ENCODE measurements at places on chromosomes 3 and 15.

- DNase-seq = no peak
Observed at GRCh38 chr3:143963946-143964345, 7.7 kb upstream of the DIPK2A start.

- DNase-seq = no peak
Observed at GRCh38 chr3:38643592-38643991, 5.9 kb downstream of the SCN5A start.

DNA sequence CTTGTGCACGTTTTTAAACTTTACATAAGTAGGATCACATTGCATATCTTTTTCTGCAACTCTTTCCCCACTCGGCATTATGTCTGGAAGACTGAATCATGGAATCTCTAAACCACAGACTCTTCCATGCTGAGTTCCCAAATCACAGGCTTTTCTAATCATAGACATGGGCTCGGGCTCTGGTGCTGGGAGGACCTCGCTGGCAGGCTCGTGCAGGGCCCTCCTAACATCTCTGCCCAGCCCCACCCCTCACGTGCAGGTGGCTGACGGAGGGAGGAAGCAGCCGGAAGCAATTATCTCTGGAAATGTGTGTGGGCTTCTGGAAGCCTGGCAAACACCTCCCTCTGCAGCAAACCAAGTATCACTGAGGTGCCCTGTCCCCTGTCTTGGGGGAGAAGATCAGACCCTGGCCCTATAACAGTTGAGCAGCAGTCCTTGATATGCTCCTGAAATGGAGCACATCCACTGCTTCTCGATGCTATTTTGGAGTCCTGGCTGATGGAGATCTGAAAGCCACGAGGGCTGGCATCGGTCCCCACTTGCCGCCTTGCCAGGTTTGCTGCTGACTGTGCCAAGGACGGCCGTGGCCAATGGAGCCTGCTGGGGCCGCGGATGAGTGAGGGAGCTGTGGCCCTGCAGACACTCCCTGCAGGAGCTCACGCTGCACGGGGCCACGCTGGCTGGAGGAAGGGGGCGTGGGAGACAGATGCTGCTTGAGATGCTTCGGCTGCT is 4.4 kb upstream of the IQSEC1 start:
- DNase-seq = no peak

GRCh38 chr3:135271177-135272025 is 476.3 kb downstream of the EPHB1 start:
- no peak for DNase-seq

DNA sequence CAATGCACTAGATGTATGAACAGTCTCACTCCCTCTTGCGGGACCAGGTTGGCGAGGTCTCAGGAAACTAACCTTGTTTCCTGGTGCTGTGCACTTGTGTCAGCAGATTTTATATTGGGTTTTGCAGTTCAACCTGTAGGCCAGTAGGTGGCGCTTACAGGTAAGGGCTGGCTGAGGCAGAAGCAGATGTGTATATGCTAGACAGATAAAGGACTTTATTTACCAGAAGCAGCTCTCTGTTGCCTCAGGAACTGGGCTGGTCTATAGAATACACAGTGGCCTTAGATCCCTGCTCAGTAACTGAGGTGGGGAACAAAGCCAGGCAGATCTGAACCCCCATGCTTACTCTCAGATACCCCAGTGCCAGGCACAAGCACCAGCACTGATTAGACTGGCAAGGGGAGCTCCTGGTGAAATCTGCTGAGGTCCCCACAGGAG is 296.8 kb downstream of the DOCK3 start:
- DNase-seq = peak; percentile 51

- no peak for DNase-seq
Observed at GRCh38 chr3:138203938-138204337, 16.8 kb downstream of the ARMC8 start.

DNA sequence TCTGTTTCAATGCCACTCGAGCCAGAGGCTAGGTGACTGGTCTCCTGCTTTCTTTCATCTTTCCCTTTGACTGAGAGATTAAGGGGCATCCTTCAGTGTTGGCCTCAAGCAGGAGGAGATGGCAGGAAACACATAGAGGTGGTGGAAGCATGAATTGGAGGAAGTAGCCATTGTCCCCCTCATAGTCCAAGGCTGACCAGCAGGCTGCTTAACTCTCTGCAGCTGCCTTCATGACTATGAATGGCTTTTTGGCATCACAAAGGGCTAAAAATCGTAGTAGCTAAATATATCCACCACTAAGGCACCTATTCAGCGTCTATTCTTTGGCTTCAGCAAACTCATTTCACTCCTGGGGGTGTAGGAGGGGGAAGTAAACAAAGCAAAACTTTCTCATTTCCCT is 7.0 kb upstream of the FRMD4B start:
- no peak for DNase-seq

DNA sequence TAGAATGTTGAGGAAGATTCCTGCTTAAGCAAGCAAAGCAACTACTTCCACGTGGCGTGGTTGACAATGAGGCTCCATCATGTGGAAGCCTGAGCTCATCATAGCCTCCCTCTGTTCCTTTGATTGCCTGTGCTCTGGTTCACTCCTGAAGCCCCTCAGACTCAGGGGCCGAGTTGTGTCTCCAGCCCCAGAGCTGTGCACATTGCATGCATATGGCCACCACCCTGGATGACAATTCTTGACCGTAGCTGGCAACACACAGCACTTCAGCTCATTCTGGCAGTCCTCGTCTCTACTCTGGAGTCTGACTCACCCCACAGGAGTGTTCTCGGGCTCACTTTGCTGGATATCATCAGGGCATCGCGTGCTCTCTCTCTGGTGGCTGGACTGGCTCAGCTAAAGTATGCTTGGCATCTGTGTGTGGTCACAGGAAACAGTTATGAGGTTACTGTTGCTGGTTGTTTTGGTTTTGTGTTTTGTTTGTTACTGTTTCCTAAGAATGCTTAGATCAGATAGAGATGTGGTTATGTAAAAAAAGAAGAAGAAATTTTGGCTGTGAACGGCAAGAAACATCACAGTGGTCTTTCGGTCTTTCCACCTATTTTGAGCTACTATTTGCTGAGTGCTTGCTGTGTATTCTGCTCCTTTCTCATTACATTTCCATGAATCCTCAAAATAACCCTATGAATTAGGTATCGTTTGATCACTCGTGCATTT is 41.6 kb upstream of the MRPS22 start:
- peak; percentile 98 for DNase-seq

DNA sequence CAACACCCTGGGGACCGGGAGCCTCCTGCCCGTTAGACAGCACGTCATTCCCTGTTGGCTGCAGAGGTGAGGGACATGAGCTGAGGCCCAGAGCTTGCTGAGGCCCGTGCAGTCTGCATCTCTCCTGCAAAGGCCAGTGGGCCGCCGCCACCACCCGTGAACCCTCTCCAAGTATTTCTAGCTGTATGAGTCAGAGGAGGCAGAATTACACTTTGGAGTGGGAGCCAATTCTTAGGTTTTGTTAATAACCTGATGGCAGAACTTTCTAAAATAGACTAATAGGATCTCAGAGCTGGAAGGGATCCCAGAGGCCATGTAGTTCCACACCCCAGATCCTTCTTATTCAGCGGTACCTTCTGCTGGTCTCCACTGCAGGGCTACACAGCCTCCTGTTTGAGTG is 335.2 kb upstream of the CTDSPL start:
- DNase-seq = peak; percentile 69

GRCh38 chr3:150128126-150128525 is 157.4 kb upstream of the PFN2 start:
- no peak for DNase-seq

- no peak for DNase-seq
Observed at GRCh38 chr3:78562328-78562727, 1205.5 kb downstream of the ROBO1 start.

All from astrocyte of the spinal cord (primary cell).